Activated naive CD4-positive, alpha-beta T cell treated with anti-CD3 and anti-CD28 coated beads, Interleukin-2, amount 50 U/mL, for 72 hours (primary cell): ENCODE measurements at places on chromosomes 12 and 14. TPM values are rescaled to one million over a fixed set of nuclear protein-coding genes. Genes with fewer than 3 reads are reported as not detected.

- no peak for DNase-seq
Observed at GRCh38 chr12:19872621-19873540, 433.6 kb downstream of the AEBP2 start.

- no peak for DNase-seq
Observed at GRCh38 chr12:101021911-101022388, 188.1 kb downstream of the SLC5A8 start.

DNA sequence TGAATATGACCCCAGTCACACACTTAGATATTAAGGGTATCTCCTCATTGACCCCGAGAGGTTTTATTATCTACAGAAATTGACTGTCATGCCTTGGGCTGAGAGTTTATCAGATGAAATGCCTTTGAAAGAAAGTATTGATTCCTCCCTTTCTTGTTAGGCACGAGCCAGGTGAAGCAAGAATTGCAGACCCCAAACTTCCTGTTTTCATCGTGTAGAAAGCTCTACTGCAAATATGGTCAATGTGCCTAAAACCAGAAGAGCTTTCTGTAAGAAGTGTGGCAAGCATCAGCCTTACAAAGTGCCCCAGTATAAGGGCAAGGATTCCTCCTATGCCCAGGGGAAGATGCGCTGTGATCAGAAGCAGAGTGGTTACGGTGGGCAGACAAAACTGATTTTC is 143.9 kb upstream of the FUT8 start:
- no peak for DNase-seq

GRCh38 chr14:42629553-42629952 is 1022.9 kb downstream of the LRFN5 start:
- DNase-seq = no peak

DNA sequence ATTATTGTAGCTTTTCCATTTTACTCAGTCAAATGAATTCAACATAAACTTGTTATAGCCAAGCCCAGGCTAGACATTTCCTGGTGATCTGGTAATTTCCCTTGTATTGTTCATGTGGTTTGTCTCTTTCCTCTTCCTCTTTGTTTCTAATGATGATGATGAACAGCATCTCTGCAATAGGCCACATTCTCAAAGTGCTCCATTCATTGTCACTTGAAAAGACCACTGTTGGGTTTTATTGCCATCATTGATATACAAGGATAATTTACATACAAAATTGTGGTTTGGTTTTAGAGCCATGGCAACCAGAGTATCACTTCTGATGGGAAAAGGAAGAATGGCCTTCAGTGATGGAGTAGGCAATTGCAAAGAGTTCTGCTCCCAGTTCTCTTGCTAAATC is 379.3 kb downstream of the RGS6 start:
- DNase-seq = no peak

- DNase-seq = no peak
Observed at GRCh38 chr12:16344269-16344668, 3.2 kb upstream of the MGST1 start.

DNA sequence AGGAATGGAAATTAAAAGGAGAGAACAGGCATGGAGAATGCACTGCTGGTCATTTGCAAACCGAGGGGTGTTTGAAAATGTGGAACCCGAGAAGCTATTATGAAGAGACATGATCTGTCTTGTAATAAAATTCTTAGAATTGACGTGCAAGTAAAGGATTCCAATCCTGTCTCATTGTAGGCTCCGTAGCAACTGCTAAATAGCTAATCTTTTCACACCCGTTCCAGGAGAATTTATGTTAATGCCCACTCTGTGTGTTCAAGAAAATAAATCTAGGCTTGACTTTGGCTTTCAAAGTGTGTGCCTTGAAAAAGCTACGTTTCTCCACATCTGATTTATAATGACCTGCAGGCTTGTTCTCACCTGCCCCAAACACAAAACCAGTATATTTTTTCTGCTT is 380.9 kb downstream of the GLT1D1 start:
- DNase-seq = no peak

Gene PGF
- 0.46 TPM for total RNA-seq

DNA sequence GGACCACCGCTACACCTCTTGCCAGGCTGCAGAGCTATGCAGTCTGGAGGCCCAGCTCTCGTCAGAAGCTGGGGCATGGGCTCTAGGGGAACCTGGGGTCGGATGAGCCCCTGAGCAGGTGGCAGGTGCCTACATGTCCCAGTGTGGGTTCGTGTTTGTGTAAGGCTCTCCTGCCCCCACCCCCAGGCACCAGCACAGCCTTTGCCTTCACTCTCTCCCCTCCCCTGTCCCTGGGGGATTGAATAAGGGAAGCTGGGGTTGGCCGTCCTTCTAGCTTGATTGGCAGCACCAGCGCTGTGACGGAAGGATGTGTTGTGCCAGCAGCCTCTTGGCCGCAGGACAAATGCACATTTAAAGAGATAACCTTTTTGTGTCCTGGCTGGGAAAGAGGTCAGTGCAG is 34.8 kb upstream of the TSPAN9 start:
- DNase-seq = no peak

Gene CEP170B
- total RNA-seq = 9.4 TPM

DNA sequence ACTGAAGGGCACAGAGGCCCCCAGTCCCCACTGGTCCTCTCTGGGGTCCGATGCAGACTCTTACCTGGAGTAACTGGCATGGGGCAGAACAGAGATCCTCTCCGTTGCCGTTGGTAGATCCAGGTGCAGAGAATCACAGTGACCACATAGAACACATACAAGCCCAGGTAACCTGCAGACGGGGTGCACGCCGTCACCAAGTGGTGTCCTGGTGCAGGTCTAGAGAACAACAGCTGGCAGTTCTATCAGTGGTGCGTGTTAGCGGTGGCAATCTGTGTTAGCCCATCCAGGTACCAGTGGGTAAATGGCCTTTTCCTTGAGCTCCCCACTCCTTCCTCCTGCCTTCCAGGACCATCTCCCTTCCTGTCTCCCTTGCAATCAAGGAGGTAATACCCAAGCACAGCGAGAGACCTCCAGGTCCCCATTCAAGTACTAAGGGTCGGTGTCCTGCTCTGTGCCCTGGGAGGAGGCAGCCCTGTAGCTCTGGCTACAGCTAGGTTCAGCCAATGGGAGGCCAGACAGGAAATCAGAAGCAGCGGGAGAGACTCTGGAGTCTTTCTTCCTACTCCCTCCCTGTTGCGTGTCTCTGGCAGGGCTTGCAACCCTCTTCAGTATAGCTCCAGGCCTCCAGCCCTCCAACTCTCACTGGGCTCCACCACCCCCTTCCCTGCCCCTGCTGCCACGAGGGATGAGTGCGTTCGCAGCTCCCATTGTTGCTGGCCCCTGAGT is 15.8 kb downstream of the SLC8B1 start:
- no peak for DNase-seq

- no peak for DNase-seq
Observed at GRCh38 chr12:27576667-27577347, 52.8 kb downstream of the PPFIBP1 start.
